Stimulated activated CD8-positive, alpha-beta memory T cell treated with anti-CD3 and anti-CD28 coated beads, Interleukin-7, amount 100 ng/mL, for 1 hour (primary cell): ENCODE measurements at places on chromosomes 12 and 14.

GRCh38 chr12:20798554-20798953 is 12.0 kb upstream of the SLCO1B3 start:
- no peak for DNase-seq

- DNase-seq: no peak
Measured at GRCh38 chr12:49549735-49550692, 11.2 kb downstream of the KCNH3 start.

DNA sequence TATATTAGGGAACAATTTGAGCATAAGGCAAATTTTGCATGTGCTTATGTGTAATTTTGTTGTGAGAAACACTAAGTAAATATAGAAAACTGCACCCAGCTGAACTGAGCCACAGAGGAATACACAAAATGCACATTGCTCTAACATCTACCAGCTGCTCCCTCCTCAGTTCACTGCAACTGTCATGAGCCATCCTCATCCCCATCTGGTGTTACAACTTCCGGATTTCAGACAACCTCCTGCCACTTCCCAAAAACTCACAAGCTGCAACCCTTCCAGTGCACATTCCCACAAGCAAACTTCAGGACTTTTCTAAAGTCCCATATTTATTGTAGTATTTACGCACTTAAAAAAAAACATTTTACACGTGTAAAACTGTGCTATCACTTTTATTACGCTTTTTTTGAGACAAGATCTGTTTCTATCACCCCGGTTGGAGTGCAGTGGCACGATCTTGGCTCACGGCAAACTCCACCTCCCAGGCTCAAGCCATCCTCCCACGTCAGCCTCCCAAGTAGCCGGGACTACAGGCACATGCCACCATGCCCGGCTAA is 169.1 kb upstream of the TBX3 start:
- no peak for DNase-seq

DNA sequence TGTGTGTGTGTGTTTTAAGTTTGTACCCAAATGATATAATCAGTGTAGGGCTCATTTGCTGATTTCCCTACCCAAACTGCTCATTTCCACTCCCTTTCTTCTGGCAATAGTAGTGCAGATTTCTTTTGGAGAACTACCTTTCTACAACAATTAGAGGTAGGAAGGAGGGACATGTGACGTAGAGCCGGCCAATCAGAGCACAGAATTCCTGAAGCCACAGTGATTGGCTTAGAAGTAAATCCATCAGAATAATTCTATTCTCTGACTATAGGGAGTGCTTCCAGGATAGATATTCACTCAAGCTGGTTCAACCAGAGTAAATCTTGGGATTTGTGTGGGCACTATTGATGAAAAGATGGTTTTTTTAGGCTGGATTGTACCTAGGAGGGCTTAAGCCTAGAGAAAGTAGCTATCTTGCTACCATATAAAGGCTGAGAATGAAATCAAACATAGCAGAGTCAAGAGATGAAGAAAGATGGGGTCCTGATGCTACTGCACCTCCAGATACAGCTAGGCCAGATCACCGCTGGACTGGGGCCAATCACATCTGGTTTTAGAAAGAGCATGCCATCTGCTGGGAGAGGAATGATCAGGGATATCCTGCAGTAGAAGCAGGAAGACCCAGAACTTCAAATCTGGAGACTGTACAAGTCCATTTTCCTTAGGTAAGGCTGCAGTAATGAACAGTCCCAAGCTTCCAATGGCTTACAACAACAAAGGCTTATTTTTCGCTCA is 54.1 kb upstream of the NUAK1 start:
- no peak for DNase-seq

DNA sequence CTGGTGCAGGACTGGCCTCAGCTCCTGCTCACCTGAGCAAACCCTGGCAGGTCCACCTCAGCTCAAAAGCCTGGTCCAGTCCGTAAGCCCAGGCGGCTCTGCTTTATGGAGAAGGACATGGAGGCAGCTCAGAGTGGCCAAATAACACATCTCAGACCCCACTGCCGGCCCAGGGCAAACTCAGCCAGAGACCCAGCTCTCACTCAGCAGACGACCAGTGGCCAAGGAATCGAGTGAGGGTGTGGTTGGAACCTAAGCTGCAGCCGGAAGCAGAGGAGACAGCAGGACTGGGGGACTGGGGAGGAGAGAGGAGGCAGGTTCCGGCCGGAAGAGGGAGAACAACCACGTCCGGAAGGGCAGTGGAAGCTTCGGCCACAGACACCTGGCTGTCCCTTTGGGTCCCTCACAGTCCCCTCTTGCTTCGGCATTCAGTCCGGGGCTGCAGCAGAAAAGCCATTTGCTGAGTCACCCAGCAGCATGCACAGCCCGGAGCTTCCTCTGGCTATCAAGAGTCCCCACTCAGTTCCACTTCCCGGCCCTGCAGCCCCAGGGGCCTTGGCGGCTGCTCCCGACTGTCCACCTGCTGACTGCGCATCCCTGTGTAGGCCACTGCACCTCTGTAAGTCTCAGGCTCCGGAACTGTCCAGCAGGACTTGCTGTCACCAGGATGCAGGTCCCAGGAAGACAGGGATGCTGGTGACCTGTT is 104.0 kb downstream of the CALM1 start:
- DNase-seq: no peak

GRCh38 chr14:74377976-74378690 is 29.9 kb downstream of the VRTN start:
- DNase-seq: no peak

DNA sequence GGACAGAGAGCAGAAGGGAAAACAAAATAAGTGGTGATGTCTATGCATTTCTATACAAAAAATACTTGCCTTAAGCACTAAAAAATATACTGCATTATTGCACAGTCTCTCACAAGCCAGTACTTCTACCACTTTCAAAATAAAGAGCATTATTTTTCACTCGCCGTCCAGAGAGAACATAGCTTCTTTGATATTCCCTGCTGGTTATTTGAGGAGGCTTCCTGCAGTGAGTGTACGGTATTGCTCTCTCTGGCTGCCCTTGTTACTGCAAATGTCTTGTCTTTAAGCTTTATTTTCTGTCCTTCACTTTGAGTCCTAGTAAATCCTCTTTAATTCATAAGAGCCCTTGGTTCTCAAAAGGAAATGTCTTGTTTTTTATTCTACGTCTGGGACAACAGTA is 81.1 kb downstream of the EML1 start:
- DNase-seq: no peak

- no peak for DNase-seq
Measured at GRCh38 chr12:34126239-34126641, 103.9 kb downstream of the ALG10 start.

DNA sequence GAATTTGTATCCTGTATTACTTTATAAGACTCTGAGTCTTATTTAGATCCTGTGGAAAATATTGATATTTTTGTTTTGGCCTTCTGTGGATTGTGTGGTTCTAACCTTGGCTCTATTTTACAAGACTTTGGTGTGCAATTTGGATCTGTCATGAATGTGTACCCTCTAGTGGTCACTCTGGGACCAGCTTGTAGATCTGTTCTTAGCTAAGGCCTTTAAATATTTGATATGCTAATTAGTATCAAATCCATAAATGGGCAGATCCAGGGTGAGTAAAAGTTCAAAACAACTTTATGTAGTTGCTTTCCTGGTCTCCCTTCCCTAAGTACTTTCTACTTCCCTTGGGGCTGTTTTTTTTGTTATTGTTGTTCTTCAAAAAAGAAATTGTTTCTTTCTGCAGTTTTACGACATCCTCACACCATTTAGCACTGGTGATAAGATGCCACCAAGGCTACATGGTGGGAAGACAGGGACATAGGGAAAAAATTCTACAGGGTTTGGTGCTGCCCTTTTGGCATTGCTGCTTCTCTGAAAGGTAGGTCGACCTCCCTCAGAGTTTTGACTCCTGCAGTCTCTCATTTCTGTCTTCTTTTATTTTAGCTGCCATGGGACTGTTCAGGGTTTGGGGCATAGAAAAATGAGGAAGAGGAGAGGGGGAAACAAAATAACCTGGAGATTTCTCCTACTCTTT is 238.5 kb downstream of the GPHN start:
- no peak for DNase-seq

GRCh38 chr14:23559010-23559925 is 3.2 kb downstream of the THTPA start:
- peak; percentile 51 for DNase-seq

GRCh38 chr14:79749065-79749464 is 462.2 kb downstream of the DIO2 start:
- no peak for DNase-seq

DNA sequence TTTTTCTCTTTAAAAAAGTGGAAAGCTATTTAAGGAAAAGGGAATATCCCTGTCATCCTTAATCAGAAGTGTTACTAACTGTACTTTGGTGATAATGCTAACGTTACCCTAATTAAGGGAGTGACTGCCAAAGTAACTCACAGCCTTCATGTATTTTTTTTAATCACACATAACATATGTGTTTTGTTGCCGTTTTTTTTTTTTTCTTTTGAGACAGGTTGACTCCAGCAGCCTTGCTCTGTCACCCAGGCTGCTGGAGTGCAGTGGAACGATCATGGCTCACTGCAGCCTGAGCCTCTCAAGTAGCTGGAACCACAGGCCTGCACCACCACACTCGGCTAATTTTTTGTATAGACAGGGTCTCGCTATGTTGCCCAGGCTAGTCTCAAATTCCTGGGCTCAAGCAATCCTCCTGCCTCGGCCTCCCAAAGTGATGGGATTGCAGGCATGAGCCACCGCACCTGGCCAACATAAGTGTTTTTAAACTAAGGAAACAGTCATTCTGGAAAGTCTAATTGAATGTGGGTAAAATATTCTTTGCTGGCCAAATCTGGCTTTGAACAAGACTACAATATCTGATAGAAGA is 56.5 kb downstream of the HECTD4 start:
- no peak for DNase-seq

DNA sequence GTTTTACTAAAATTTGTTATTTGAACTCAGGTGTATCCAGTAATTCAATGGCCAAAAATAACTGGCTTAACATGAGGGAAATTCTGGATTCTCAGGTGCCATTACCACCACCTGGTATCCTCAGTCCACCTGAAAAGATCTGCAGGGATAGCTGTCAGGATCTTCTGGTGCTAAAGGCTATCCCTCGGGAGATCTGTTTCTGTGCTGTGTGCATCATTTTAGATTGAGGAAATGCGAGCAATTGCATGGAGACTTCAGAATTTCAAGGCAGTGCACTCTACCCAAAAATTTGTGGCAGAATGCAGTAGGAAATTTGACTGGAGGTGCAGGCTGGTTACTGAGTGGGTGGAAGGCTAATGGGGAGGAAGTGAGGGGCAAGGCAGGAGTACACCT is 26.4 kb downstream of the ZCCHC8 start:
- no peak for DNase-seq

DNA sequence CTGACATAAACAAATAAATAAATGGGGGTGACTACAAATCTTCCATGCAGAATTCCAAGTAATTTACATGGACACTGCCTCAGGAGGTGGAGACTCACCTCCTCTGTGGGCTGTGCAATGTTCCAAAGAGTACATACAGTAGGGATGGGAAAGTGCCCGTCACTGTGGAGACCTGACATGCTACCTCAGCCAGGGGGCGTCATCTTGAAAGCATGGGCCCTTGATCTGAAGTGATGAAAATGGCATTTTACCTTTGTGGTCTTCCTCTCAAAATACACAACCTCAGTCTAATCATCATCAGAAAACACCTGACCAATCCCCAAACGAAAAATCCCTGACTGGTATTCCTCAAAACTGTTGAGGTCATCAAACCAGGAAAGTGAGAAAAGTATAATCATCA is 48.4 kb downstream of the ANAPC7 start:
- no peak for DNase-seq

DNA sequence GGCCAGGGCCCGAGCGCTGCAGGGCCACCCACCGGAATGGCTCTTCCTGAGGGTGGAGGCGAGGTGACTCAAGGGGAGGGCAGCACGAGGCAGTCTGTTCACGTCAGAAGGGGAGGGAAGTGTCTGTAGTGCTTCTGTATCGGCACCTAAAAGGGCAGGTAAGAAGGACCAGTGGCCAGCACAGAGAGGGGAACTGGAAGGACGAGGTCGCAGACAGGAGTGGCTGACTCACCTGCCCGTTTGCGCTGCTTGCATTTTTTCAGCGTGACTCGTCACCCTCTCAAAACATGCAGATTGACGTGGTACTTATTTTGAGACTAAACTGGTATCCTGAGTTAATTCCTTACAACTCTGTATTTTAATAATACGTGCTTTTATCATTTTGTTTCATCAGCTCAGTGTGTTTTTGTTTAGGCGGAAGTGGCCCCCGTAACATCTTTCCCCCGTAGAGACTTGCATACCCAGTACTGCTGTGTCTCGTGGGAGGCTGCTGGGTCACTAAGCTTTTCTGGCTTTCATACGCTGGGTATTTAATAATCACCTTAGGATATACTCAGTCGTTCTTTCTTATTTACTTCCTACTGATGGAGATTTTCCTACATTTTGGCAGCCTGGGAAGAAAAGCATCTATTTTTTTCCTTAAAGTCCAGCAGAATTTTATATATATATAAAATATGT is 26.4 kb downstream of the SFSWAP start:
- DNase-seq: no peak

DNA sequence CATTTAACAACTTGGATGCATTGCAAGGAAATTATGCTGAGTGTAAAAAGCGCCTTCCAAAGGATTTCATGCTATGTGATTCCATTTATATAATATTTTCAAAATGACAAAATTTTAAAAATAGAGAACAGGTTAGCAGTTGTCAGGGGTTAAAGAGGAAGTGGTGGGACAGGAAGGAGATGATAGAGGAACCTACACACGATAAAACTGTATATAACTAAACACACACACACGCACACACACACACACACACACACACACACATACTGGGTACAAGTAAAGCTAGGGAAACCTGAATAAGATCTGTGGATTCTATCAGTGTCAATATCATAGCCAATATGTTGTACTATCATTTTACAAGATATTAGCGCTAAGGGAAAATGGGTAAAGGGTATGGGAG is 17.2 kb downstream of the TTC9 start:
- DNase-seq: no peak

DNA sequence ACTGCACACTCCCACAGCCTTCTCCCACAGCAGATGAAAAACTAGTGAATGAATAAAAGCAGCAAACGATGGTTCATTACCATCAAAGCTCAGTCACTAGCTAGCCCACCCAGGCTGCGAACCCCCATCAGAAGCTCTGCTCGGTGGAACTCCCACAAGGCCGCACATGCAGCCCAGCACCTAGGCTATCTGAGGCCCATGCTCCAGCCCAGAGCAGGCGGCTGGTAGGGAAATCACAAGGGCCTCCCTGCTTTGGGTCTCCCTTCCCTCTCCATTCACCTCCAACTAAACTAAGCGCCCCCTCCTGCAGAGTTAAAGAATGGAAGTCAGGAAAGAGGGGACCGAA is 69.0 kb downstream of the ITPK1 start:
- no peak for DNase-seq

DNA sequence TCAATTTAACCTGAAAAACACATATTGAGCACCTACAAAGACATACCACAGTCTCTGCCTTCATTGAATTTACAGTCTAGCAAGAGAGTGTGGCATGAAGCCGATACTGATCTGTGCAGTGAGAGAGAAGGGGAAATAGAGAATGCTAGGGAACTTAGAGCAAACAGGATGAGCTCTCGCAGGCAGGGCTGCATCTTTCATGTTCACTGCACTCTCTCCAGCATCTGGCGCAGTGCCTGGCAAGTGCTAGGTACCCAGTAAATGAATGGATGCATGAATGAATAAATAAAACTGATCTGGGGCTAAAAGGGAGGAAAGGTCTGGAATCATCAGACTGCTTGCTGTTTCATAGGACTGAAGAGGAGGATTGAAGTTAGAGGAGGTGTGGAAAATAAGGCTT is 256.5 kb upstream of the NPAS3 start:
- DNase-seq: no peak

- peak; percentile 87 for DNase-seq
Measured at GRCh38 chr14:92039719-92040430, at the start of gene TRIP11. Gene TRIP11 (minus strand): TSS chr14:92040059. CDS start chr14:92039685, 374 bp downstream.

- no peak for DNase-seq
Measured at GRCh38 chr14:76277586-76278130, 98.3 kb upstream of the ESRRB start.
